Posterior vena cava (tissue), 2 donors: ENCODE measurements at places on chromosomes 4 and X. TPM values are rescaled to one million over a fixed set of nuclear protein-coding genes. Genes with fewer than 3 reads are reported as not detected.

The TRIM60 gene
- not detected for total RNA-seq

The HNRNPDL gene
- 202 TPM for total RNA-seq

The CYBB gene
- total RNA-seq: 67.5 TPM

The HHIP gene
- 0.90 TPM for total RNA-seq

The NXF3 gene
- 1.2 TPM for total RNA-seq

The MAGEA4 gene
- not detected for total RNA-seq

The SLC26A1 gene
- total RNA-seq: not detected

The ZAR1 gene
- not detected for total RNA-seq

The APOOL gene
- total RNA-seq: 46.4 TPM

The PCDH18 gene
- total RNA-seq: 33.7 TPM

The CD38 gene
- 16.1 TPM for total RNA-seq

The IKBKG gene
- total RNA-seq: 25.6 TPM

The TCEAL9 gene
- total RNA-seq: 54.6 TPM

The AMTN gene
- total RNA-seq: not detected

The NXF2B gene
- not detected for total RNA-seq

The POF1B gene
- 1.5 TPM for total RNA-seq

The ATP10D gene
- 25.3 TPM for total RNA-seq
